GM23248 (cell line): ENCODE measurements at places on chromosomes 2 and 18.

DNA sequence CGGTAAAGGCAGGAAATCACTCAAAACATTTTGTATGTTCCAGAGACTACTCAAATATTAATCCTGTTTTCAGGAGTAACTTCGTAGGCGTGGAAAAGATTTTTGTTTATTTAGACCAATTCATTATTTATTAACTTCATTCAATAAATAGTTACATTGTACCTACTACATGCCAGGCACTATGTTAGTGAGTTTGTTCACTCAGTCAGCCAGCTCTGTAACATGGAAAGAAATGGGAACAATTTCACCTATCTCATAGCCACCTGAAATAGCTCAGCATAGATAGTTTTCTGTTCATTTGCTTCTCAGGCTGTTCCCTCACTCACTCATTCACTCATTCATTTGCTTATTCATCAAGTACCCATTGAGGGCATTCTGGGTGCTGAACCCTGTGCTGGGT lies 34.6 kb downstream of the TTC39C start:
- DNase-seq = no peak

GRCh38 chr2:147479358-147479757 lies 365.5 kb upstream of the ACVR2A start:
- no peak for DNase-seq

- no peak for DNase-seq
Measured at GRCh38 chr2:7931808-7932207, 750.0 kb upstream of the ID2 start.

- no peak for DNase-seq
Measured at GRCh38 chr2:132752421-132753206, 82.6 kb upstream of the LYPD1 start.

DNA sequence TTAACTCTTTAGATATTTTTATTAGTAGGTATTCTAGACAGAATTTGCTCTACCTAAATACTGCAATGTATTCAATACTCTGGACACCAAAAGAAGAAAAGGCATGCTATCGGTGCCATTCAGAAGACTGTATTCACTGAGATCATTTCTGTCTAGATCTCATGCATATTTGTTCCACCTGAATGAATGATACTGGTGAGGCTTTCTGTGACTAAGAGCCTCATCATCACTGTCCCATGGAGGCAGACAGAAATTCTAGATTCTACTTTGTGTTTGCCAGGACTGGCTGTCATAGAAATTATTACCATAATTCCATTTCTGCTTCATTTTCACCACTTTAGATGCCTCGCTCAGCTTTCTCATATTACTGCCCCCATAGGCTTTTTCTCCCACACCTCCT lies 340.7 kb downstream of the MBD2 start:
- no peak for DNase-seq

- DNase-seq = no peak
Measured at GRCh38 chr2:60963190-60963589, 54.3 kb upstream of the PEX13 start.

DNA sequence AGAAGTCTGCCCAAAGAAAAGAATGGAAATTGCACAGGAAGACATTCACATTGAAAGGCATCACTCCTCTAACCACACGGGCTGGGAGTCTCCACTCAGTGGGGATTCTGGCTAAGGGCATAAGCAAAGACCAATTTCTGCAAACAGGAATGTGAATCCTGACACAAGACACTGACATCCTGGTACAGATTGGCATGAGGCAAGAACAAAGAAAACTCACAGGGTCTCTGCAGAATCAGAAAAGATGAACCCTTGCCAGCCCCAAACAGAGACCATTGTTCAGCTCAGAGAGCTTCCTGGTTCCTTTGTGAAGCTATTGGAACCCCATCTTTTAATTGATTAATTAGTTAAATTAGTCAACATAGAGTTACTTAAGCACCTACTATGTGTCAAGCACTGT lies 82.3 kb downstream of the UPP2 start:
- DNase-seq = no peak

- DNase-seq = peak; percentile 49
Measured at GRCh38 chr2:54574107-54574859, 118.2 kb downstream of the SPTBN1 start.

- DNase-seq = no peak
Measured at GRCh38 chr2:106113361-106113966, 80.6 kb downstream of the UXS1 start.

GRCh38 chr2:224954980-224955379 lies 87.3 kb downstream of the DOCK10 start:
- DNase-seq = no peak

- DNase-seq = no peak
Measured at GRCh38 chr2:176122052-176122682, 352 bp upstream of the HOXD9 start.

- DNase-seq = no peak
Measured at GRCh38 chr2:232395586-232395985, 11.1 kb upstream of the ALPG start.

DNA sequence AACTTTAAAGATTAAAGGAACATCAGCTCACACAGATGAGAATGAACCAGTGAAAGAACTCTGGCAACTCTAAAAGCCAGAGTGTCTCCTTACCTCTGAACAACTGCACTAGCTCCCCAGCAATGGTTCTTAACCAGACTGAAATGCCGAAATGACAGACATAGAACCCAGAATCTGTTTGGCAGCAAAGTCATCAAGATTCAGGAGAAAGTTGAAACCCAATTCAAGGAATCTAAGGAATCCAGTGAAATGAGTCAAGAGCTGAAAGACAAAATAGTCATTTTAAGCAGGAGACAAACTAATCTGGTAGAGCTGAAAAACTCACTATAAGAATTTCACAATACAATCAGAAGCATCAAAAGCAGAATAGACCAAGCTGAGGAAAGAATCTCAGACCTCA lies 72.0 kb downstream of the STRADB start:
- DNase-seq = peak; percentile 31

GRCh38 chr2:157124731-157125130 lies 132.8 kb upstream of the GALNT5 start:
- DNase-seq = no peak

GRCh38 chr2:85564144-85564563 lies 2.9 kb upstream of the GGCX start:
- no peak for DNase-seq

GRCh38 chr2:217643789-217644301 lies 358.9 kb downstream of the TNS1 start:
- DNase-seq = no peak

DNA sequence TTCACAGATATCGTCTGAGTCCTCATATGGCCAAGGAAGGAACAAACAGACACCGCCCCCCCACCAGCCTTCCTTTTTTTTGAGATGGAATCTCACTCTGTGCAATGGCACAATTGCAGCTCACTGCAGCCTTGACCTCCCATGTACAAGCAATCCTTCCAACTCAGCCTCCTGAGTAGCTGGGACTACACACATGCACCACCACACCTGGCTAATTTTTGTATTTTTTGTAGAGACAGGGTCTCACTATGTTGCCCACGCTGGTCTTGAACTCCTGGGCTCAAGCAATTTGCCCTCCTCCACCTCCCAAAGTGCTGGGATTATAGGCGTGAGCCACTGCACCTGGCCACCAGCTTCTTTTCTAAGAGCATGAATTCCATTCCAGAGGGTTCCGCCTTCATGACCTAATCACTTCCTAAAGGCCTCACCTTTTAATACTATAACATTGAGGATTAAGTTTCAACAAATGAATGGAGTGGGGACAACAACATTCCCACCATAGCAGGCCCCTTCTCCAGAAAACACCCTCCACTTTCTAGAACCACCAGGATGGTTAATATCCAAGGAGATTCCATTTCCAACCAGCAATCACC lies 2.2 kb upstream of the TMBIM1 start:
- no peak for DNase-seq

GRCh38 chr2:10620481-10620880 lies 69.3 kb downstream of the NOL10 start:
- DNase-seq = peak; percentile 87

GRCh38 chr2:12502759-12503158 lies 214.0 kb upstream of the TRIB2 start:
- DNase-seq = peak; percentile 73

DNA sequence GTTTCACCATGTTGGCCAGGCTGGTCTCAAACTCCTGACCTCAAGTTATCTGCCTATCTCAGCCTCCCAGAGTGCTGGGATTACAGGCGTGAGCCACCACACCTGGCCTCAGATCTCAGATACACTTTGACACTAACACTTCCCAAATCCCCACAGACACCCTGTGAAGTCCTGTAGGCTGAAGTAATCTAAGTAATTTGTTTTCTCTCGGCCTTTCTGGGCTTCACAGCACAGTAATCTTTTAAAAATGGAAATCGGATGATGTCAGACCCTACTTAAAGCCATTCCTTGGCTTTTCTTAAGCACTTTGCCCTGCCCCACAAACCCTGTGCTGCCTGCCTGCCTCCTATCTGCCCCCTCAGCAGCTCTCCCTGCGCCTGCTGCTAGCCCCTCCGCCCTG lies 16.2 kb downstream of the ATIC start:
- no peak for DNase-seq

- no peak for DNase-seq
Measured at GRCh38 chr2:52895726-52896340, 871.8 kb upstream of the CHAC2 start.

DNA sequence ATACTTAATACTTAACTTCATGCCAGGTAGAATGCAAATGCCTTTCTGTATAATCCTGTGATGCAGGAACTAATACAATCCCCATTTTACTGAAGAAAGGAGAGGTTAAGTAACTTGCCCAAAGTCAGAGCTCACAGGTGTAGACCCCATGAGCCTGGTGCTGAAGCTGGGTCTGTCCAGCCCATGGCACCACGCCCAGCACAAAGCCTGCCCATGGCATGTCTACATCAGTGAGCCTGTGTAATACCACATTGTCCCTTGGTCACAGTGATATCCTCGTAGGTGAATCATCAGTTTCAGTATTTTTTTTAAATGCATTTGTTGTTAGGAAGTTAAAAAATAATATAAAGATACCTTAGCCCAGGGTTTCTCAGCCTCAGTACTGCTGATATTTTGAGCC lies 69.9 kb upstream of the MCFD2 start:
- DNase-seq = peak; percentile 79

- no peak for DNase-seq
Measured at GRCh38 chr2:218960309-218961165, 1.1 kb downstream of the CDK5R2 start.

- no peak for DNase-seq
Measured at GRCh38 chr2:143877056-143877455, 642.9 kb downstream of the ZEB2 start.

DNA sequence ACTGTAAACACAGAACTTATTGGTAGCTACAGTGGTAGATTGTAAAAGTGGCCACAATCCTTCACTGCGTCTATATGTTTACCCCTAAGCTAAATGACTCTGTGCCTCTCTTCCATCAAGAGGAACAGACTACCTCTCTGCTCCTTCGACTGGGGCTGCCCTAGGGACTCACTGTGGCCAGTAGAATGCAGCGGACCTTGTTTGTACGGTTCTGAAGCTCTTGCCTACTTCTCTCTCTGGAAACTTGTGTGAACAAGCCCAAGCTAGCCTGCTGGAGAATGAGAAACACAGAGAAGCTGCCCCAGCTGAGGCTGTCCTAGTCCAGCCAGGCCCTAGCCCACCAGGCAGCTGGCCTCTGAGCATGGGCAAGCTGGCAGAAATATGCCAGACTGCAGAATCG lies 140.8 kb upstream of the SLC1A4 start:
- no peak for DNase-seq

DNA sequence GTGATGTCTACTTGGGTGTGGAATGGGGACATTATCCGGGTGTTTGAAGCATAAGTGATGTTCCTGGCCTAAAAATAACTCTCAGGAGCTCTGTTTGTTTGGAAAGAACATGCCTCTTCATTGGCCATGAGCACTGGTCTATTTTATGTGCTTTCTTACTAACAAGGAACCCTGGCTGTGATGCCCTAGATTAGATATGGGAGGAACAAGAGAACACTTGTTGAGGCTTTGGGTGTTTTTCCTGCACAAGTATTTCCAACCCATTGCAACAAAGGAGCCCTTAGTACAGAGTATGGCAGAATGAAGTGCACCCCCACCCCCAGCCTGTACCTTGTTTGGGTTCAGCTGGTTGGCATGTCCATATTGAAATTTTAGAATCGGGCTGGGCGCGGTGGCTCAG lies 95.9 kb downstream of the SLC4A3 start:
- DNase-seq = no peak

DNA sequence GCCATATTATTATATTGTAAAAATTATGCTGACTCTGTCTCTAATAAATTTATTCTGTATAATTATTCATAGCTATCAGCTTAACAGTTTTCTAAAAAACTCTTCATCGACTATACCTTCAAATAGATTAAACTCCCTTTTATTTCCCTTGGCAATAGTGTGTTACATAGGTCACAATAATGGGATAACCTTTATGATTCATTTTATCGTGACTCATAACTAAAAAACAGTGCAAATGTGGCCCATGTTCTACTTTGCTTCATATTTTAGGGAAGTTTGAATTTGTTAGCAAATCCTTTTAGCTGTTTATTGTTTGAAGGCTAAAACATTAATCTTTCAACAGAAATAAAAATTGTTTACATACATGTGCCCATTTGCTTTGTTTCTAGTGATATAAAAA lies 783.2 kb upstream of the CDH2 start:
- DNase-seq = peak; percentile 29

GRCh38 chr2:109433486-109433885 lies 180.3 kb downstream of the SEPTIN10 start:
- no peak for DNase-seq

- no peak for DNase-seq
Measured at GRCh38 chr18:36745219-36745975, 83.4 kb downstream of the TPGS2 start.

- peak; percentile 58 for DNase-seq
Measured at GRCh38 chr18:3380384-3380961, 69.5 kb upstream of the TGIF1 start.

DNA sequence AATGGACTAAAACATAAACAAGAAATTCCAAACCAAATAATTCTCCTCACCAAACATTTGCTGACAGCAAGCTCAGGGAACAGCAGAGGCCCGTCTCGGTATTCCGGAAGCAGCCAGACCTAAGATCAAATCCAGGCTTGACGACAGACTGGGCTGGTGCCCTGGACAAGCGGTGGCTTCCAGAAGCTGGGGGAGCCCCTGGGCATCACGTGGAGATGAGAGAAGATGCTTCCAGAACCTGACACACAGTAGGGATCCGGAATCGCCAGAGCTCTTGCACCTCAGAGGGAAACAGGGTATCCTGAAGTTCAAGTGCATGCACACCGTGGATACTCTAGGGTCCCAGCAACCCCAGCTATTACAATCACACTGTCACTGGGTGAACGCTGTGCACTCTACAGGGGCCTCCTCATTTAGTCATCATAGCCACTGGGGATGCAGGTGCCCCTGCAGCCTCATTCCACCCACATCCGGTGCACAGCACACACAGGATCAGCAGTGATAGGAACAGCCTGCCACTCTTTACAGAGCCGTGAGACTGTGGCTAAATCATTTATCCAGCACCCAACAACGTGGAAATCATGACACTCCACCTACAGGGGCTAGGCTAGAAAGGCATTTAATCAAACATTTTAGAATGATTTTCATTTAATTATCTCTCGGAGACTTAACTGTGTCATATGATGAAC lies 102.6 kb downstream of the HDAC4 start:
- DNase-seq = peak; percentile 48

- DNase-seq = peak; percentile 81
Measured at GRCh38 chr2:48209214-48209885, 303.1 kb upstream of the FBXO11 start.
